Placental pericyte (primary cell): ENCODE measurements at places on chromosomes 7 and 10. TPM values are rescaled to one million over a fixed set of nuclear protein-coding genes. Genes with fewer than 3 reads are reported as not detected.

ABCB1 gene
- total RNA-seq: 2.4 TPM in 1 of 2 replicates, not detected in the other

MBL2 gene
- not detected in 2 replicates for total RNA-seq

COL26A1 gene
- not detected in 2 replicates for total RNA-seq

SEMA3E gene
- total RNA-seq: under 0.01 and 1.7 TPM in 2 replicates

OR6V1 gene
- not detected in 2 replicates for total RNA-seq

FAM13C gene
- total RNA-seq: under 0.01 and 0.14 TPM in 2 replicates

SFXN2 gene
- total RNA-seq: 7.7 and 9.3 TPM in 2 replicates

FHIP2A gene
- total RNA-seq: 21.4 and 31.4 TPM in 2 replicates

CARD11 gene
- total RNA-seq: 0.88 and 1.0 TPM in 2 replicates

ITGA8 gene
- total RNA-seq: under 0.01 and 13.9 TPM in 2 replicates

PAX4 gene
- total RNA-seq: not detected in 2 replicates

CFAP69 gene
- 3.6 and 5.3 TPM in 2 replicates for total RNA-seq

C10orf105 gene
- total RNA-seq: under 0.01 TPM in 1 of 2 replicates, not detected in the other

FAM20C gene
- total RNA-seq: 19.9 and 86.5 TPM in 2 replicates

DIP2C gene
- total RNA-seq: 6.6 and 13.5 TPM in 2 replicates

C10orf143 gene
- 0.22 and 0.29 TPM in 2 replicates for total RNA-seq

CD36 gene
- 1.4 and 8.8 TPM in 2 replicates for total RNA-seq

TCAF2 gene
- total RNA-seq: 0.22 and 1.9 TPM in 2 replicates

CHCHD1 gene
- total RNA-seq: 7.2 and 16.9 TPM in 2 replicates

MTPN gene
- total RNA-seq: 74.8 and 176 TPM in 2 replicates

COBL gene
- not detected in 2 replicates for total RNA-seq

FAM25A gene
- not detected in 2 replicates for total RNA-seq

TMEM196 gene
- not detected in 2 replicates for total RNA-seq

VAX1 gene
- not detected in 2 replicates for total RNA-seq

TRIM73 gene
- total RNA-seq: 0.22 and 0.29 TPM in 2 replicates

TAF3 gene
- 2.6 and 3.1 TPM in 2 replicates for total RNA-seq

NRG3 gene
- total RNA-seq: under 0.01 and 0.22 TPM in 2 replicates

TUBAL3 gene
- total RNA-seq: not detected in 2 replicates

MRLN gene
- total RNA-seq: not detected in 2 replicates

KEL gene
- not detected in 2 replicates for total RNA-seq

STK17A gene
- 13.8 and 75.4 TPM in 2 replicates for total RNA-seq

SLC16A9 gene
- total RNA-seq: under 0.01 TPM in 1 of 2 replicates, not detected in the other

TSPAN12 gene
- total RNA-seq: 0.44 and 1.3 TPM in 2 replicates
